ENCODE measurements at places on chromosomes 2 and 18.

DNA sequence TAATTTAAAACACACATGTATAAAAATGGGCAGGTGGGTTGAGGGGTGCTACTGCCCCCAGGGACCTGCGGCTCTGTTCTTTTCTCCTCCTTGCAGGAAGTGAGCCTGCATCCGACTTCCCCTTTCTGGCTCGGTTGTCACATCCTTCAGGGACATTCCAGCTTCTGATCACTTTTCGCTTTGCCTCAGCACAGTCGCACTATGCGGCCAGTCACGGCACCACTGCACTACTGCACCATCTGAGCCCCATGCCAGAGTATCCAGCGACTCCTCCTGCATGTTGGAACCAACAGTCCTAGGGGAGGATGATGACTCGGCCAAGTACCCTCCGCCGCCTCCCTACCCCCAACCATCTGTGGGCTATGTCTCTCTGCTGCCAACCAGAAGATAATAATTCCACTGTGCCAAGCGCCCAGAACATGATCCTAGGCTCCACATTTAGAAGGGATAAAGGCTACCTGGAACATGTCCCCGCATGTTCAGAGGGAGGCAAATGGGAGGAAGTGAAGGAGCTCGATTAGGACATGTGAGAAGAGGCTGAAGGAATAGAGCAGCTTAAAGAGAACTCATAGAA, 17.6 kb downstream of the CDC42EP3 start:
- DNase-seq: no peak

DNA sequence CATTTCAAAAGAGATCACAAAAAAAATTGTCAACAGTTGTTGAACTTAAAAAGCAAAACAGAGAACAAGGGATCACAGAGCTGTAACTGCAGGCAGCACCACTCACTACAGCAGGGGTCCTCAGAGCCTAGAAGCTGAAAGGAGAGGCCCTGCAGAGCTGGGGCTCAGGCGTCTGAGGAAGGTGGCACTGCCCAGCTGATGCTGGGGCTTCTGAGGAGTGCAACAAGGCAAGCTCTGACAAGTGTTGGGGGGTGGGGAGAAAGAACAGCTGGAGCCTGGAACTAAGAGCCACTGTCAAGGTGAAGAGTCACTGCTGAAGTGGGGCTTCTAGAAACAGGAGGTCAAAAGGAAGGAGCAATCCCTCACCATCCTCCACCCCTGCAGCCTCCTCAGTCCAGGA, 46.2 kb downstream of the FTCDNL1 start:
- DNase-seq: no peak

DNA sequence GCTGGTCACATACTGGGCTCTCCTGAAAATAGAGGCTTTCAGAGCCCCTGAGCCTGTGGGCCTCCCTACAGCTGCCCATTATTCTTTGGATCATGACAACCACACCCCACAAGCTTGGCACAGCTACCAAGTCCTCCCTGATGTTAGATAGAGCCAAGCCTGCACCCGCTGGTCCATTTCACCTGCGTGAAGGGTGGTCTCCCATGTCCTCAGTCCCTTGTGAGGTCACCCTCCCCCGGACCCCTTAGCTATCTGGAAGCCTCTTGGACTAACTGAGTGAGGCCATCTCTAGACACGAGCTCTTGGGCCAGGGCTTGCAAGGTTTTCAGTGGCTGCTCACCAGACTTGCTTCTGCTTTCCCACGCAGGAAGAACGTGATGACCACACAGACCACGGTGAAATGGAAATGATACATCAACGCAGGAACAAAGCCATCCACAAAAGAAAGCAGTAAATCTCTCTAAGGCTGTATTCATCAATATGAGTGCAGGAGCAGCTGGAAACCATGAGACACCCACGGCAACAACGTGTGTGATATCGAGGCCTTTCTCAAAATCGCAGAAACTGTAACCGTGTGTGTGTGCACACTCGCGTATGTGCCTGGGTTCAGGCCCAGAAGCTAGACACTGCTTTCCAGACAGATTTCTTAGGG, 10.1 kb upstream of the MAL start:
- no peak for DNase-seq

- DNase-seq: no peak
Observed at GRCh38 chr18:7668392-7668791, 101.3 kb downstream of the PTPRM start.

- DNase-seq: no peak
Observed at GRCh38 chr2:26076001-26076587, 42.2 kb downstream of the RAB10 start.

- DNase-seq: no peak
Observed at GRCh38 chr2:233990261-233990798, 60.2 kb upstream of the SPP2 start.

DNA sequence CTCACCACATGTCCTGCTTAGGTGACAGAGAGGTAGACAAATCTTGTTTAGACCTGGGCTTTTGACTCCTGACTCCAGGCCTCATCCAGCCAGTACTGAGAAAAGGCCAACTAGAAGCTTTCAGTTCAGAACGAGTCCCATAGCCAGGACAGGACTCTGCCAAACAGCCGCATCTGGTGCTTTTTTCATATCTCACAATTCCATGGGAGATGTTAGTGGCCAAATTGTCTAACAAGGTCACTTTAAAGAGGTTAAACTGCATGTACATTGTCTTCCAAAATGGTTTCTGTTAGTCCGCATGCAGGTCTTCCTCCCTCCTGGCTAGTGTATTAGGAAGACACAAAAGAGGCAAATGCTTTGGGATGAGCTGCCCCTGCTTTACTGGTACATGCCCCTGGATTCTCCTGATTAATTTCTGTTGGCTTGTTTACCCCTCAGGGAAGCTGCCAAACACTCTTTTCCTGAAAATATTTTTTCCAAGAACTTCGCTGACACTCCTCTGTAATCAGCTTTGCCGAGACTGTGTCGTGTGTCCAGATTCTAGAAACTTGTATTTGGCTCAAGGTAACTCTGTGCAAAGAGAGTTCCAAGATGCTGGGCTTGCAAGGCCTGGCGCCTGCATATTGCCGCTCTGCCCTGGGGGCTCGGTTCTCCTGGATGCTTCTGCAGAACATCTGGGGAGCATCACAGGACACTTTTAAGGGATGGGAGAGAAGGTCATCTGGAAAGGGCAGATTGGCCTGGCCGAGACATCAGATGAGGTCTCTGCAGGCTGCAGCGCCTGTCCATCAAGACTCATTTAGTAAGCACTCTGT, 209.2 kb upstream of the APCDD1 start:
- DNase-seq: no peak

DNA sequence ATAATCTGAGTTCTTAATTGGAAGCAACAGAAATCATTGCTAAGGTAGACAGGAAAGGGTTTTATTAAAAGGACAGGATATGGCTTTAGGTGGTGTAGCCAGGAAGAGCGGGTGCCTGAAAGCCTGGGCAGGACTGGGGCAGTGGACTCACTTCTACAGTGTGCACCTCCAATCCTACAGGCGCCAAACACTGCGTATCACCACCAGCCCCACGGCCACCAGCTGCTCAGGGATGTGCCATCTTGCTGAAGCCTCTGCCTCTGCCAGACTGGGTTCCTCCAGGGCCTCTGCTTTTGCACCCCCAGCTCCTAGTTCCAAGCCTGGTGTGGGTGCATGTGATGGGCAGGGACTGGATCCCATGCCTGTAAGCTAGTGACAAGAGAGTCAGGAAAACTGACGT, 29.7 kb upstream of the DPYSL5 start:
- no peak for DNase-seq

GRCh38 chr2:172387361-172387760, 40.0 kb upstream of the ITGA6 start:
- DNase-seq: no peak

DNA sequence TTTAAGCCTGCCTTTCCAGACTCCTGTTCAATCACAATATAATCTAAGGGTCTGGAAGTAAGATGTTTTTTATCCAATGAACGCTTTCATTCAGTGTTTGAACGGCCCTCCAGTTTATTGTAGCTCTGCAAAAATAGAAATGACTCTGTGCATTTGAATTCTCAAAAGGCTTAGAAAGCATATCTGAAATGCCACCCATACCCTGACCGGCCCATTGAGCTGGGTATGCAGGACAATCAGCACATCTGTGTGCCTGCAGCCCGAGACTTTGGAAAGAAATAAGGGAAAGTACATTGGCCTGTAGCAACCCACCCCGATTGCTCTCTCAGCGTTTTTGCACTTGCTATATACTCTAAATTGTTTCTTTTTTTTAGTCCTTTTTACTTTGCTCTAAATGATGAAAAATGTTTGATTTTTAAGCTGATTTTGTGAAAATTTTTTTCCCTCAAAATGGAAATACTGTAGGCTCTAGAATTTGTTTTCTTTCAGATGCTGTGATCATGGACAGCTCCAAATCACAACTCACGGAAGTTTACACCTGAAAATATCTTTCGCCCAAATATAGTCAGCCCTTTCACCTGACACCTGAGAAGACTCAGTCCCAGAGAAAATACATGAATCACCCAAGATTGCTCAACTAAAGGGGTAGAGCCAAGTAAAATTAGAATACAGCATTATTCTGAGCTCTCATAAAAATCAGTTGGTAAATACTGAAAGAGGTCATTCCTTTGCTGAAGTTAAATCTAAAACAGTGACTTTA, 194.5 kb upstream of the SIX3 start:
- DNase-seq: no peak

GRCh38 chr2:239804161-239805042, 220.7 kb downstream of the NDUFA10 start:
- no peak for DNase-seq

GRCh38 chr2:127051116-127052056, 55.6 kb downstream of the BIN1 start:
- DNase-seq: no peak

- no peak for DNase-seq
Observed at GRCh38 chr2:213021971-213022899, 129.2 kb downstream of the IKZF2 start.

DNA sequence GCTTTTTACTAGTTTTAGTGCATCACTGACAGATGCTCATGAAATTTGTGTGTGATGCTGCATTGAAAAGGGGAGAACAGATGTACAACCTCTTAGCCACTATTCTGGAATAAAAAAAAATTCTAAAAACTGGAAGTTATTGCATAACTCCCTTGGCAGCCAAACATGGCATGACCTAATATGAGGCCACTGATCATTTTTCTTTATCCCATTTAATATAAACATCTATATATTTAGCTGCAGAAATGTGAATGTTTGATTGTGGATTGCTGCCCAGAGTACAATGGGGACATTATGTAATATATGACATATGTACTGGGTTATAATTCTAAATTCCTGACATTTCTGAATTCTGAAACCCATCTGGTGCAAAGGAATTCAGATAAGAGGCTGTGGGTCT, 86.5 kb downstream of the CDCA7 start:
- DNase-seq: no peak

DNA sequence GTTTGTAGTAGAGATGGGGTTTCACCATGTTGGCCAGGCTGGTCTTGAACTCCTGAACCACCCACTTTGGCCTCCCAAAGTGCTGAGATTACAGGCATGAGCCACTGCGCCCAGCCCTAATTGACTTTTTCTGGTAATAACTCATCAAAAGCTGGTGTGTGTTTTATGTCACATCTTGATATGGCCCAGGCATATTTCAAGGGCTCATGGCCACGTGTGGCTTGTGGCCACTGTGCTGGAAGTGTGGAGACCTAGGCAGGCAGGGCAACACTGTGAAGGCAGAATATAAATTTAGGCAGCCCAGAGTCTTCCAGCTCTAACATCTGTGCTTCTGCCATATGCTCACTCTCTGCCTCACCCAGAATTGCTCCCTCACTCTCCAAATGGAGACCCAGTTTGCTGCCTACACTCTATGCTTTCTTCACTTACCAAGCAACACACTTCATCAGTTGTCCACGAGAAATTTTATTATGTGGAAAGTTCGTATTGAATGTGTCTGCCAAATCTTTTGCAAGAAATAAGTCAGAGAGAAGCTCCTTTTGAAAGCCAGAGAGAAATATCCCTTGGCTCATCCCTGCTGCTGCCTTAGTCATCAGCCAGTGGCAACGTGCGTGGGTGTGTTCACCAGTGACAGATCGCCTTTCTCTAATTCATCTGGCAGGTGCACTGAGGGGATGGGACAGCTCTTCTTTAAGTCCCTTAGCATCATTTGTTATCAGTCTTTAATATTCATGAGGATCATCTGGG, 129.4 kb upstream of the CXCR4 start:
- DNase-seq: no peak

DNA sequence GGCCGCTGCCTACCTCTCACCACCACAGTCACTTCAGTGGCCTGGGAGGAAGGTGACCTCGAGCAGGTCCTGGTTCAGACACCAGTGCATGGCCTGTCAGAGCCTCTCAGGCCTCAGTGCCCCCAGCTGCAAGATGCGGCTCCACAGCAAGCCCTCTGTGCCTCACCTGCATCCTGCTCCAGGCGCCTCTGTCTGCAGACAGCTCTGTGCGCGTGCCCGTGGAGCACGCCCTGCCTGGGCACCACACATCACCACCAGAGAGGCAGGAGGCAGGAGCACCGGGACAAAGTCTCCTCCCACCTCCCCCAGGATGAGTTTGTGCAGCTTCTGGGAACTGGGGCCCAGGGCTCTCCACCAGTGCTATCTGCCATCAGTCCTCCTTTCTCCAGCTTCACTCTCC, 98.7 kb downstream of the TFCP2L1 start:
- DNase-seq: no peak

- DNase-seq: no peak
Observed at GRCh38 chr2:208240619-208241209, 14.2 kb downstream of the IDH1 start.

DNA sequence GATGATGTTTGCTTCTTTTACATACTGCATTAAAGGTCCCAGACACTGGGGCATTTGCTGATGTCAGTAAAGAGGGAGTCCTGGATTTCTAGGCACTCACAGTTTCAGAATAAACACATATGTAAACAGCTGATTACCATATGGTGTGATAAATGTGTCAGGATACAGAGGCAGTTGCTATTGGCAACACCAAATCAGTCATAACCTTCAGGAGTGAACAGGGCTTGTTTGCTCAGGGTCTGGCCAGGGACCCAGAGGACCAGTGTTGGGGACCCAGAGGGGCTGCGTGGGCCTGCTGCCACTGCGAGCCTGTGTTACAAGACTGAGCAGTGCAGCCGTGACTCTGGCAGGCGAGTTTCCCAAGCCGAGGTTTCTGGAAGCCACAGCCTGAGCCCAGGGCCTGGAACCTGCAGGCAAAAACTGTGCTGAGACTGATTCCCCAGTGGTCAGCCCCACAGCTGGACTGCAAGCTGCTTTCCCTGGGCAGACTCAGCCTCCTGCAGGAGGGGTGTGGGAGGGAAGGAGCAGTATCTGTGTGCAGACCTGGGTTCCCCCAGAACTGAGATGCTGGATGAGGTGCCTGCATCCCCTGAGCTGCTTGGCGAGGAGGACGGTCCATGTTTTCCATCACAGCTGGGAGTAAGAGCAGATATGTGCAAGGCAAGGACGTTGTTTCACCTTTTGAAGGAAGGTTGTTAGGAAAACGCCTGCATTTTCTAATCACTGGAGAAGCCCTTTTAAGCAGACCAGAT, 23.6 kb downstream of the ASAP2 start:
- no peak for DNase-seq

DNA sequence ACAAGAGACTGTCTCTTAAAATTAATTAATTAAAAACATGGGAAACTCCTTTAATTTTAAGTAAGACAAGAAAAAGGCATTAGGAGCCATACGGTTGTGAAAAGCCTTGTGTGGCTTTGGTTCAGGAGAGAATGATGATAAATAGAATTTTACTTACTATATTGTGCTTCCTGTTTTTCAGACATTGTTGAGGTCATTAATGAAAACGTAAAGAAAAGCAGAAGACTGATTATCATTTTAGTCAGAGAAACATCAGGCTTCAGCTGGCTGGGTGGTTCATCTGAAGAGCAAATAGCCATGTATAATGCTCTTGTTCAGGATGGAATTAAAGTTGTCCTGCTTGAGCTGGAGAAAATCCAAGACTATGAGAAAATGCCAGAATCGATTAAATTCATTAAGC, 10.7 kb upstream of the IL1RL2 start:
- no peak for DNase-seq

- no peak for DNase-seq
Observed at GRCh38 chr18:3321133-3321812, 59.3 kb downstream of the MYL12B start.

Data from activated naive CD4-positive, alpha-beta T cell (primary cell).